ENCODE measurements at places on chromosomes 1 and 21.

DNA sequence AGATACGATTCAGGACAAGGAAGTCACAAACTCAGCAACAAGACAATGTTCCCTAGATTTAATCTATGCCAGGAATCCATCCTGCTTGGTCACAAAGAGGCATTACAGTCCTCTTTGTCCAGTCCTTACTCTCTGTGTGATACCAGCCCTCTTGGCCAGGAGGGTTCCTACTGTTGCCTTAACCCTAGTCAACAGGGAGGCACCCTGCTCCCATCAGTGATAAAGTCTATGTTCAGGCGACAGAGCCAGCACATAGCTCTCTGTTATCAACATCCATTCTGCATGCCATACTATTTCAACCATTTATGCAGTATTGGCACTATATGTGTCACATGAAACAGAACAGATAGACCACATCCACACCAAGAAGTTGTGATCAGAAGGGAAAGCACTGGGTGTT, 4.4 kb upstream of the NPL start:
- no peak for DNase-seq

DNA sequence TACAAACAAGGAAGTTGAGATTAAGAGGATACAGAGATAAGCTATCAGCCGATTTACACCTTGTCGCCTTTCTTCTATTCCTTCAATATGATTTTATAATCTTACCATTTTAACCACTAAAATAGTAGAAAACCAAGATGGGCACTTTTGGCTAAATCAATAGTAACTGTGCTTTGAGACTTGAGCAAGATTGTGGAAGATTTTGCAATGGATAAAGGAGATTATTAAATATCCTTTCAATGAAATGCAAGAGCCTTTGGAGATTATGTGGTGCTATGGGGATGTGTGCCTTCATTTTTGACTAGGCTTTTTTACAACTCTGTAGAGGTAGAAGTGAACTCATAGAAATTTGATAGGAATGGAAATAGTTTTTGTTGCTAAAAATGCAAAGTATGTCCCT, 33.7 kb downstream of the ADAMTS1 start:
- no peak for DNase-seq

- DNase-seq: no peak
Observed at GRCh38 chr1:44485229-44485933, 80.3 kb downstream of the RNF220 start.

DNA sequence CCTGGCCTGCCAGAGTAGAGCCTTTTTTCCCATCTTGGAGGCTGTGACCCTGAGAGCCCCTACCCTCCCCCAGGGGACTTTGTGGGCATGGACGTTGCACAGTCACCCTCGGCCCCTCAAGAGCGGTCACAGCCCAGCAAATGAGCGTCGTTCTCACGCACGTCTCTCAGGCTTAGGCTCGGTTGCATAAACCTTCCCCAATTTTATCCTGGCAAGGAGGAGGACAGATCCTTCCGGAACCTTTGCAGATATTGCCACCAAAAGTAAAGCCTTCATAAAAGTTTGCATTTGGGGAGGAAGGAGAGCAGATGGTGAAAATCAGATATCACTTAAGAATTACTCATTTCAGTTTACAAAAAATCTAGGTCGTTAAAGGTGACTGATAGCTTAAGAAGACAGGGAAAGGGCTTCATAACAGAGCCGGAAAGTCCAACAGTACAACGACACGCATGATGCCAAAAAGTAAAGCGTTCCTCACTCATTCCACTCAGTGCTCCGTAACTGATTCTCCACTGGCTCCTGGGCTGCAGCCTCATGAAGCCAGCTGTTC, 29.3 kb downstream of the PDE9A start:
- DNase-seq: no peak

DNA sequence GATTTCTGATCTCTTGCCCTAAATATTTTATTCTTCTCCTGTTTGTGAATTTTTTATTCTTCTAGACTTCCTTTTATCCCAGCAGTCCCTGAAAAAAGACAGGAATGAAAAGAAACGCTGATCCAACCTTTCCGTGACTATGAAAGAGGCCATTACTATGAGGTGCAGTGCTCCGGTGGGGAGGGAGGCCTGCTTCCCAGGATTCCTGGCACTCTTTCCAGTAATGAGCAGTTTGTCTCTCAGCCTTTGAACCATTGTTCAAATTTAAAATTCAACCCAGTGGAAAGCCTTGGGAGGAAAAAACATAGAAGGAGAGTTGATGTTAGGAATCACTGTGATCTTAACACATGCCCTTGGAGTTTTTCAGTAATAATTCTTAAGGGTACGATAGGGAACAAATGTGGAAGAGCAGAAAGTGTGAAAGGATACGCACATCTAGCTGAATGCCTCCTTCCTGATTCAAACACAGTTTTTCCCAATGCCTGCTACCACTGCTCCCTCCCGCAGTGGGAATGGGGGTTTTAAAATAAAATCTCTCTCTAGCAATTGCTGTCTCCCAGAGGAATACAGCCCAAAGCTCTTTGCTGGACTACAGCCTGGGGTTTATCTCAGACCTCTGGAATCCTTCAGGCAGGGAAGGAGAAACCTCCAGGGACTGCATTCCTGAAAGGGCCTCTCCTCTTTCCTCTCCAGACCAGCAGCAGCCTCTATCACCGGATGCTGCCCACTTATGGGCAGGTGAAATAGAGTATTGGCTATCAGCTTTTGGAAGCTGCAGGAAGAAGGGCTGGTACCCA, 6.1 kb downstream of the IER5 start:
- DNase-seq: no peak

DNA sequence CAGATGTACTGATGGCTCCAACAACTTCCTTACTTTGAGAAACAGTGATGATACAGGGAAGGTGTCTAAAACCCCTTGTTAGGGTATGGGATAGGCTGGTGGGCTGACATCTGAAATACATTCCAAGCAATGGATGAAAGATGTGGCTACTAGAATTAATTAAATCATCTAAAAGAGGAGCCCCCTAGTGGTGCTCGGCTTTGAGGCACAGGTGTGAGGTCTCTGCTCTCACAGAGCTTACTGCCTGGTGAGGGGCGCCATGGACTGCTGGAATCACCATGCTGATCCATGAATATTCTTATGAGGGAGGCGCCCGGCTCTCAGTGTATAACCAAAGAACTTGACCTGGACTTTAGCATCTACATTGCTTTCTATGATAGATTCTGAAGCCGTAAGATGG, 48.5 kb downstream of the GNG4 start:
- DNase-seq: no peak

GRCh38 chr1:21299780-21300395, 9.6 kb upstream of the ECE1 start:
- no peak for DNase-seq

GRCh38 chr1:53075761-53076163, 13.7 kb downstream of the PODN start:
- DNase-seq: no peak

GRCh38 chr1:25679171-25679570, 62.6 kb downstream of the MAN1C1 start:
- DNase-seq: no peak

DNA sequence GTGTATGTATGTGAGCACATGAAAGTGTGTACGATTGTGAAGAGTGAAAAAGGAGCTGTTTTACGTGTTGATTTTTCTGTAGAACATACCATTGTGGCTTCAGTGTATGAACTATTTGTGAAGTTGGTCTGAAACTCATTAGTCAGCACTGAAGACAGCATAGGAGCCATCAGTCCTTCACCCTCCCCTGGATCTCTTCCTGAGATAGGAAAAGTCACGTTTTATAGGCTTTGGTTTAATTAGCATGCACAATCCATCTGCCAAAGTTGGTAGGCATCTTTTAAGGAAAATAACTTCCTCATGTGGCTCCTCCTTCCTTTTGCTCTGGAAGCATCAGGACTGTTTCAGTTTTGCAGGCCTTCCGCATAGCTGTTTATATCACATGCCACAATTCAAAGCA, 1.4 kb upstream of the RABIF start:
- no peak for DNase-seq

GRCh38 chr1:10672343-10673050, 123.9 kb downstream of the CASZ1 start:
- no peak for DNase-seq

DNA sequence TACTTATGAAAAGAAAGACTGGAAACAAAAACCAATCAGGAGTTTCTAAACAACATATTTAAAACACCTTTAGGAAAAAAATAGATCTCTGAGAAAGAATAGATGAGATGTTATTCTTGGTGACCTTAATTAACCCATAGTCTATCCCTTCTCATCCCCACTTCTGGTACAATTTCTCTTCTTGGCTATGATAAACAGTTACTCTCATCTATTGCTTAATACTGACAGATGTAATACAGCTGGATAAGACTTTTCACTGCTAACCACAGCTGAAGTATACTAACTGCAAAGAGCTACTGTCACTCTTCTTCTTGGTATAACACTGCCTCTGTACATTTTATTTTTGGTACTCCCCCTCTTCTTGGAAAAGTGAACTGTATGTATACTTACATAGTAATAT, 15.2 kb downstream of the EXTL2 start:
- DNase-seq: no peak

DNA sequence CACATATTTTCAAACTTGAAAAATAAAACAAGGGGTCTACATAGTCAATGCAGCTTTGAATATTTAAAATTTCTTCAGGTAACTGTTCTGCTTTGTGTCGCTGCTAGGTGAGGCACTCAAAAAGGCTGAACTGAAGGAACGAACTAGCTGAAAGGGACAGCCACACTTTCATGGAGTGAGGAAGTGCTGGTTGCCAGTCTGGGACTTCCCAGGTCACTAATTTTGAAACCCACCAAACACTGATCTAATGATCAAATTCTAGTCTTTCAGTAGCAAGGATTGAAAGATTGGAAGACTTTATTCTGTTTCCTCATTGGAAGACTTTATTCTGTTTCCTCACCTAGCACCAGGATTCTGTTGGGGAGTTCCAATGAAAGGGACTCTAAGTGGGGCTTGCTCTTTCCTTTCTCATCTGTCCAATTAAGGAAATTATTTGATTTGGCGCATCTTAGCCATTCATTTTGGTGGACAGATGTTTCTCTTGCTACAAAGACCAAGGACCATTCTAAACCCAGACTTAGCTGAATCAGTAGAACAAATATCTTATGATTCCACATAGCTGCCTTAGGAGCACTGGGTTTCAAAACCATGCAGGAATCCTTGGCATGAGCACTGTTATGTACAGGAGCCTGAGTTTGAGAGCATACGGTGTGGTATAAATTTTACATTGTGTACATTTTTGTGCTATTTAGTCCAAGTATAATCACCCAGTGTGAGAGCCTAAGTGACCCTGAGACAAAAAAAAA, 10.9 kb upstream of the ARID1A start:
- DNase-seq: no peak

DNA sequence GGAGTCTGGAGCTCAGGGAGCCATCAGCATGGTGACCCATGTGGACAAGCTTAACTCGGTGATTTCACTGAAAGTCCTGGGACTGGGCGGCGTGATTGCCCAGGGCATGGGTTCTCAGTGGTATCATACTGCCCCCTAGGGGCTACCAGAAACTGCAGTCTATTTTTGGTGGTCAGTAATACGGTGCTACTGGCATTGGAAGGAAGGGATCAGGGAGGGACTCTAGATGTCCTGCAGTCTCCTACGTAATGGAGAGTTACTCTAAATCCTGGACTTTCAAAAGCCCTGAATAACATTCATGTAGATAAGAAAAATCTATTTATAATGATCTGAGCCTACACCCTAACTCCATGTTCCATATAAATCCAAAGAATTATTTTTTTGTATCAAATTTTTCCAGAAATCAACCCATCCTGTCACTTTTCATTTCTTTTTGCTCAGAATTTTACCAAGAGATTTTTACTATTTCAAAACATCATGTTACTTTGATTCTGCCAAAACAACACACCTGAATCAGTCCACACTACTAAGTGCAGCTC, 37.3 kb downstream of the PABPC4 start:
- DNase-seq: no peak

- no peak for DNase-seq
Observed at GRCh38 chr21:41901782-41902181, 22.6 kb upstream of the PRDM15 start.

DNA sequence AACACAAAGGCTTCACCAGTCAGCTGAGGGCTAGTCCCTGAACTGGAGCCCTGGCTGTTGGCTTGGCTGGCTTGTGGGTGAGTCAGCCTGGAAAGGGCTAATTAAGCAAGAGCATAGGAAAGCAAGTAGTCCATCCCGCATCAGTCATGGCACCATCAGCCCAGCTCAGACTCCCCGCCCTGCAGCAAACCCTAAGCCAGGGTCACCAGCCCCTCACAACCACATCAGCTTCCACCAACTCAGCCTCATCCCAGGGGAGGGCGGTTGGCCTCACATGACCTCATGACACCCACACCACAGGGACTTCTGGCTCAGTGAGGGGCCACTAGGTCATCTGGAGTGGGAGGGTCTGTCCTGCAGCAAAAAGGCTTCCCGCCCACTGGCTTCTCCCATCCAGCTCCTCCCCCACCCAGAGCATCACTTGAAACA, 7.0 kb upstream of the SPATC1L start:
- no peak for DNase-seq

GRCh38 chr1:75720820-75721219, 3.7 kb upstream of the ACADM start:
- no peak for DNase-seq

DNA sequence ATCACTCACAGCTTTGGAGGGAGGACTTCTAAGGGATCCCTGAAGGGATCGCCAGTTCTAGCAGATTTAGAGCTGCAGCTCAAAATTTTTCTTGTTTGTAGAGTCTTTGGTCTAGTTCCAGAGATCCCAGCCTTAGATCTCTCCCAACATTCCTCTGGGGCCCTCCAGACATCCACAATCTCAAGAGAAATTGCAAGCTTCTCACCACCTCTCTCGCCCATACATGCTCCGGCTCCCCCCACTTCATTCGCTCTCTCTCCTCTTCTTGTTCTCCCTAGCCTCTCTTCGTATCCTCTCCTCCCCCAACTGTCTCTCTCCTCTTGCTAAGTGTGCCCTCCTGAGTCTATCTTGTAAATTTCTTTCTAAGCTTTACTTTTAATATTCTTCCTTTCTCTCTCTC, 15.1 kb upstream of the TUT4 start:
- no peak for DNase-seq

GRCh38 chr1:31815752-31816500, at the start of gene SPOCD1:
SPOCD1 (minus strand) TSS chr1:31816022; CDS start chr1:31815333, 689 bp downstream.
- peak; percentile 79 for DNase-seq

- no peak for DNase-seq
Observed at GRCh38 chr1:89737985-89738510, 82.8 kb upstream of the LRRC8D start.

GRCh38 chr1:241551759-241552638, 19.8 kb downstream of the KMO start:
- DNase-seq: no peak

GRCh38 chr1:44777547-44777946, 2.2 kb downstream of the RPS8 start:
- no peak for DNase-seq

DNA sequence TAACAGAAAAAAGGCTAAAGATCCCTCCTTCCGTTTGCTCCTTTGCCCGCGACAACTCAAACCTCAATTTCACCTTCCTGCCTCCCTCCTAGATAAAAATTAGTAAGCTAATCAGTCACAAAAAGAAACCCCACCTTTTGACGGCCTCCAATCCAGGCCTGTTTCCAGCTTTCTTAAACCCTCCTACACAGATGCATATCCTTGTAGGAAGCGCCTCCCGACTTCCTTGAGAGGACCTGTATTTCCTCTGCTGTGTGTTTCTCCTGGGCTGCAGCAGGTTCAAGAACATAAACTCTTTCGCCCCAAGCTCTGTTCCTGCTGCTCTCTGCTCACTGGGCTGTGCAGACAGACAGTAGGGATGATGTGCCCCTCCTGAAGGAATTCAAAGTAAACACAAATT, 168.8 kb downstream of the CYYR1 start:
- no peak for DNase-seq

All from stimulated activated CD8-positive, alpha-beta memory T cell treated with anti-CD3 and anti-CD28 coated beads, Interleukin-15, amount 100 ng/mL, for 48 hours (primary cell).